HuH-7 (cell line): ENCODE measurements at places on chromosomes 2 and 18.

DNA sequence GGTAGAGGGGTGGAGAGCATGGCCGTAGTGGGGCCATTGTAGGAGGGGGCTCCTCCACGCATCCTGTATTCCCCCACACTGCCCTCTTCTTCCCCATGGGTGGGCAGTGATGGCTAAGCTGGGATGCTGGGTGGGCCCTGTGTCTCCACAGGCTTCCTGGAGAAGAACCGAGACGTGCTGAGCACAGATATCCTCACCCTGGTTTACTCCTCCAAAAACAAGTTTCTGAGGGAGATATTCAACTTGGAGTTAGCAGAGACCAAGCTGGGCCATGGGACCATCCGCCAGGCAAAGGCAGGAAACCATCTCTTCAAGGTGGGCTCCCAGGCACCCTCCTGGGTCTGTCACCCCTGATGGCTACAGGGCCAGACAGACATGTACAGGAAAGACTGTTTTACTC lies 52.8 kb downstream of the MYO7B start:
- DNase-seq, result no peak

- DNase-seq, result no peak
Measured at GRCh38 chr2:2747797-2748301, 416.8 kb upstream of the MYT1L start.

DNA sequence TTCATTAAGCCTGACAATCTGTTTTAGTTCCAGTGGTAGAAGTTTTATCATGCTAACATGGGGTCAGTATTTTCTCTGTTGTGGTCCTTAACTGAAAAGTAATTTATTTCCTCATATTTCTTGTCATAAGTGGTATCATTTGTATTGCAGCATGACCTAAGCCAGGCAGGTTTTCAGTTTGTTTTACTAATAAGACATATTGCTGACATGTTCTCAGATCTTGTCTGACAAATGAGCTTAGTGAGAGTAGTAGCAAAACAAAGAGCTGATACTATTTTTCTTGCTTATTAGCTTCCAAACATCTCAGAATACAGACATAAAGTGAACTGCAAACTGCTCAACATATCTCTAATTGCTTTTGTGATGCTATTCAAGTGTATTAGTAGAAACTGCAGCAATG lies 293.6 kb downstream of the DSEL start:
- DNase-seq, result no peak

DNA sequence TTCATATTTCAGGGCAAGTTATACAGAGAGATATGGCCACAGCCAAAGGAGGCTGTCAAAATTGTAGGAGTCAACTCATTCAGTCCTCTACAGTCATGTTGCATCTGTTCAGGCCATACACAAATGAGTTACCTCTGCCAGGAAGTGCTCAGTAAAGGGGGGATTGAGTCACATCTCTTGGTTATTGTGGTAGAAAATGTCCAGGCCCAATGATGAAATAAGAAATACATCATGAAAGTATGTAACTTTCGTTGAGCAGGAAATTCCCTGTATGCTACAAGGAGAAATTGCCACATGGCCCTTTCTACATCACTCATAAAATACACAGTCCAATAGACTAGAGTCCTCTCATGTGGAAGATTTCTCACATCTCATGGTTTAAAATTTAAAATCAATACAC lies 103.9 kb upstream of the COL3A1 start:
- DNase-seq, result no peak

GRCh38 chr2:27093430-27094352 lies 7.1 kb downstream of the KHK start:
- DNase-seq, result peak; percentile 83

DNA sequence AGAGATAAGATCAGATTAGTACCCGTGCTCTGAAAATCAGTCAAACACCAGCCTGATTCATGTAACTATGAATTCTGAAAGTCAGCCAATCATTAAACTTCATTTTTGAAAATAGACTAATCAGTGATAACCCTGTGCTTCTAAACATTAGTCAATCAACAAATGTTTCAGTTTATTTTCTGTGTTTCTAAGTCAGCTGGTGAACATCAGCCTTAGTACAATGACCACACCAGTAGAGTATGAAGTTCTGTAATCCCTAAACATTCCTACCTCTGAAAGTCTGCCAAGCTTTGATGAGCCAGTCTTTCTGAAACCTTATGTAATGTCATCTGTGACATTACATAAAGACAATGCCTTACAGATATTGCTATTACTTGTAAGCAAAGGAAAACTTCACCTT lies 807.4 kb upstream of the CRIM1 start:
- no peak for DNase-seq

GRCh38 chr2:155846259-155846658 lies 486.3 kb downstream of the NR4A2 start:
- no peak for DNase-seq

DNA sequence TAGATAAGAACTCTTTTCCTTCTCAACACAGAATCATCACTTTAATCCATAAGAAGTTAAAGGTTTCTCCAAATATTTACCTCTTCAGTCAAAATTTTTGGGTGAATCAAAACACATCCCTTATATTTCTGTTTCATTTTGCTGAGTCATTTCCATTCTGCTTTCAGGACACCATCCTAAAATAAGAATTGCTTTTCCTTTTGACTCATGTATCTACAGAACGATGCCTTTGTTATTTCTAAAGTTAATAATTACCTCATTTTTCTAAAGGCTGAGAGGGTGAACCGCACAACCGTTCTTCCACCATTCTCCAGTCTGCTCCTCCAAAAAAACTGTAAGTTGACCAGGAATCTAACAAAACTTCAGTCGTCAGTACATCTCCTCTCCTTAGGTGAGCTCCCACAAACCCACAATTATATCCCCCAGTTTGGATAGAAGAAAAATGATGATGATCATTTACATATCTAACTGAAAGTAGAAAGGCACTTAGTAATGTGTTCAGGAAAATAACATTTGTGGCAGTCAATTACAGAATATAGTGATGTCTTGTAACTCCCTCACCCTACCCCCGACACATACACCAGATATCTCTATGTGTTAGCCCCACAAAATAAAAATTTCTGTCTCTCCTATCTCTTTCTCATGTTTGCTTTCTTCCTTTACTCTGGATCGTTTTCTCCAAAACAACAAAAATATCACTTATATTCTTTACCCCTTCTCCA lies 162.5 kb downstream of the RAD51AP2 start:
- peak; percentile 9 for DNase-seq

DNA sequence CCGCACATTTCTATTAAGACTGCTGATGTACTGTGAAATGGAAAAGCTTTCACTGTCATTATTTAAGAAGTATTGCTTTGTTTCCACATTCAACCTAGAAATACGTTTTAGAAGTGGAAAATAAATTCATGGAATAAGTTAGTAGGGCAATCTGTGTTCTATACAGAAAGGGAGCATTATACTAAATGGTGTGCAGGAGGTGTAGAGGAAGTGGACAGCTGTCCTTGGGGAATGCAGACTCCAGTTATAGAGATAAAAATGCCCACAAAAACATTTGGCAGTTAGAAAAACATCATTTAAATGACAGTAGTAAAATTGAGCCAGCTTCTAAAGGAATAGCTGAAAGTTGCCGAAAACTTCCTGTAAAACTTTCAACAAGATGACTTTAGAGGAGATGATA lies 46.8 kb downstream of the PIK3C3 start:
- no peak for DNase-seq

DNA sequence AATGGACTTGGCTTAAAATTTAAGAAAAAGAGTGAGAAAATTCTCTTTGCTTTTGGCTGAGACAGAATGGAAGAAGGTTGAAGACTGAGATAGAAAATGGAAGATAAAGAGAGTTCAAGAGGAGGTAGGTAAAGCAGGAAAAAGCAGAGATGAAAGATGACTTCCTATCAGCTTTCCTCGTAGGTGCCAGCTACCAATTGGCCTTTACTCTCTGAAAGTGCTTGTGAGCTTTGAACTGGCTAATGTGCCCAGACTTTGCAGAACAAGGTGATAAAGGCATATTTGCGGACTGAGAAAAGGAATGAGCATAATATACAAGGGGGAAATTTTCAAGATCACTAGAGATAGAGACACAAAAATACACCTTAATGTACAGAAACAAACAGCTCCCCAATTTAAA lies 54.7 kb upstream of the UBE2E3 start:
- no peak for DNase-seq

GRCh38 chr2:68853035-68853434 lies 18.2 kb downstream of the BMP10 start:
- DNase-seq, result no peak

DNA sequence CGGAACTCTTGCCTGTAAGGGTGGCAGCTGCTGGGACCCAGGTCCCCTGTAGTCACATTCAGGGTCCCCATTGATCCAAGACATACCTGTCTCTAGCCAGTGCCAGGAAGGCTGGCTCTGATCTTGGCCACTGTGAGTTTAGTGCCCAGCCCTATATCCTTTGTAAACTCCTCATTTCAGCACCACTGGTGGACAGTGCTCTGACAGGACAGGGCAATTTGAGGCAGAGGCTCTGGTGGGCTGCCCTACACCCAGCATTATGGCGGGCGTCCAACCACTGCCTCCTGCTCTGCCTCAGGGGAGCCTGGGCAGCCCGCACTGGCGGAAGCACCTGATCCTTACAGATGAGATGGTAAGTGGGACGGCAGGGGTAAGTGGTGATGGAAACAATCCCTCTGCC lies 55.2 kb upstream of the MGAT4A start:
- no peak for DNase-seq

- DNase-seq, result no peak
Measured at GRCh38 chr2:125070726-125071505, 1045.8 kb downstream of the CNTNAP5 start.

- DNase-seq, result no peak
Measured at GRCh38 chr2:11042841-11043240, 112.4 kb upstream of the SLC66A3 start.

DNA sequence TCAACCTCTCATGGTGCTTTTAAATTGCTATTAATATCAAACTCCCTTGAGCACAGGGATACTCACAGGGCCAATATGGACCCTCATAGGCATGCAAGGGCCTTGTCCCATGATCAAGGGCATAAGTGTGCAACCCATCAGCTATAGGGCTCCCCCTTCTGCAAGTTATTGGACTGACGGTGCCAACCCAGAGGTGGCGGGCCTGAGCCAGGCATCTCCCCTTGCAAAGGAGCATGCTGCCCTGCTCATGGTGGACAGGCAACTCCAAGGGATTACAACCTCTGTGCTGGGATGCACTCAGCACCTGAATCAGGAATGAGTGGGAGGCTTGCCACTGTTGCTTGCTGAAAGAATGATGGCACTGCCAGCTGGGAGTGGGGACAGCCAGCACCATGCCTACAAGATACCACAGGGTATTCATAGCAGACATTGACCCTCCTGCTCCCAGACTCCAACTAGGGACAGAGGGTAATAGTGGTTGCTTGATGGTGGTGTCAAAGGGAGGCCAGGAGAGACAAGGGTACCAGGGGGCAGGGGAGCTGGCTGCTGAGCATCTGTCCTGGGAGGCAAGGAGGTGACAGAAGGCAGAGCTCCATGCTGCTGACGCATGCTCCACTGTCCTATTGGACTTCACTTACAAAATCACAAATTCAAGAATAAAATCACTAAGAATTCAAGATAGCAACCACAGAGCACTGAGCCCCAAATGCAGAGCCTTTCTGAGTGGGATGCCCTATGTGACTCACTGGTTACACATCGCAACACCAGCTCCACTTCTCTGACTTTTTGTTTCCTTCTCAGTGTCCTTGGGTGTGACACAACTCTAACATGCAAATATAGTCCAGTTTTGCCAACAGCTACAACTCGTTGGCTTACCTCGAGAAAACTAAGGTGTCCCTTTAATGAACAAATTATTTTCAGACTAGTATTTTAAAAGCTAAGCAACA lies 157.1 kb upstream of the CCDC150 start:
- DNase-seq, result no peak

GRCh38 chr18:46481847-46482245 lies 175.2 kb downstream of the LOXHD1 start:
- DNase-seq, result no peak

DNA sequence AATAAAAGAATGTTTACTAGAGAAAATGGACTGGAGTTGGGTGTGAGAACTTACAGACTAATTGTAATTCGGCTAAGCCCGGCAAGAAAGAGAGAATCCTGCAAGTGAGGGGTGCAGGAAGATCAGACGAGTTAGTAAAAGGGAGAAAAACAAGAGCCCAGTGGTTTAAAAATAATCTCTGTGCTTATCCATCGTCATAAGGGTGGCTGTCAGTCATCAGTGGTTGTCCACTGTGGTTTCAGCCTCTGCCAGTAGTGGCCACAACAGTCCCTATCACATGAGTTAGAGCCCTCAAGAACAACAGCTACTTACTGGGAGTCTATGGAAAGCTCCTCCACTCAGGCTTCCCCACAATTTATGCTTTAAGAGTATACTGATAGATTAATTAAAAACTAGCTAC lies 239.8 kb downstream of the SETBP1 start:
- no peak for DNase-seq

DNA sequence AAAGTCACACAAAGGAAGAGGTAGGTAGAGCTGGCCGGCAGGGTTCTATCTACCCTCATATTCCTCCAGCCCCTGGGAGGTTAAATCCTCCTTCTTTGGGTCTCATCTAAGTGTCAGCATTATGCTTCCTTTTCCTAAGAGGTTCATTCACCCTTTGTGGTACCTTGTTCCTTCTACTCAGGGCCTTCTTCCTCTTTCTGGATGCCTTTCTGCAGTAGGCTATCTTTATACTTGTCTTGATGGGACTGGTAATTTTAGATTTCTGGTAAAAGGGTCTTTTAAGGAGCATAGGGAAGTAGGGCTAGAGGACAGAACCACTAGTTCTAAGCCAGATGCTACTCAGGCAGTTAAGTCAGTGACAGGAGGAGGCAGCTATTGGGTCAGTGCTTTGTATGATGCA lies 13.7 kb upstream of the TNP1 start:
- no peak for DNase-seq

DNA sequence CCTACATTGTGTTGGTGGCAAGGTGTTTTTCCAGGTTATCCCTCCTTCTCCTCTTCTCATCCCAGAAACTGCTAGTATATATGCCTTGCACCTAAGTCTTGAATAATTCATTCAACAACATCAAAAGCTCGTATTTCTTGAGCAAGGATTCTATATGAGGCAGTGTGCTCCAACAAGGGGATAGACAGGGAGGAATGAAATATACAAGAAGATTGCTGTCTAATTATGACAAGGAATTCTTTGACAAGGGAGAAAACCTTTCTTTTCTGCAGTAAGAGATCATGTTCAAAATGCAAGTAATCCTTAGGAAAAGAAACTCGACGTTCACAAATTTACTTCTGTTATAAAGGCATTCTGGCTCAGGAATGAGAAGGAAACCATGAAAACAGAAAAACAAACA lies 788.6 kb downstream of the TDRD15 start:
- no peak for DNase-seq

DNA sequence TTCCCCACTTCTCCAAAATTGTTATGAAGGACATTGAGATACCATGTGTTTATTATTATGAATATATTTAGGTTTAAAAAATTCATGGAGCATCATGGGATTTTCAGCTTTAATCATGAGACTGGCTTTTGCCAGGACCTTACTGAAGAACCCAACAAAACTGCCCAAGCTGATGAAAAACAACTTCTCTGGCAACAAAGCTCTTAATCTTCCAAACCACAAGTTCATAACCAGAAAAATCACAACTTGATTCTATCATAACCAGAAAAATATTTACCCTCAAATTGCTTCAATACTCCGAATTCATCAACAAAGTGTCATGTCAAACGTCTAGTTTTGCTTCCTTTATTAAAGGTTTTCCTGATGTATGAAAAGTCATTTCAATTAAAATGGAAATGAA lies 971.8 kb upstream of the ACVR2A start:
- no peak for DNase-seq
